ENCODE measurements at places on chromosomes 7 and 10.

DNA sequence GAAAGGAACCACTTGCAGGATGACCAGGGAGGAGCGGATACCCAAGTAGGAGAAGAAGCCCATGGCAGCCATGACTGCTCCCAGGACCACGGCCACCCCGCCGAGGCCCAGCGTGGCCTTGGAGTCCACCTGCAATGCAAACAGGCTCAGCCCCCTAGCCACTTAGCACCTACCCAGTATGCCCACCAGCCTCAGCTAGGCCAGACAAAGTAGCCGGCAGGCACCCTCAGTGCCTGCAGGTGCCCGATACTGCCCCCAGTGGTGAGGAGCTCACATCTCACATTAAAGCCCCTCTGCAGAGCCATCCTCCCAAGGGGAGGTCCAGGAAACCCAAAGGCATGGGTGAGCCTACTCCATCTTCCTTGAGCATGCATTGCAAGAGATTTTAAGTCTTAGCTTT, 6.6 kb downstream of the NPC1L1 start:
- DNase-seq = no peak

GRCh38 chr10:5744849-5745248, 60.2 kb downstream of the TASOR2 start:
- no peak for DNase-seq

- DNase-seq = no peak
These were observed 40.5 kb upstream of the HERPUD2 start for GRCh38 chr7:35735396-35735795.

DNA sequence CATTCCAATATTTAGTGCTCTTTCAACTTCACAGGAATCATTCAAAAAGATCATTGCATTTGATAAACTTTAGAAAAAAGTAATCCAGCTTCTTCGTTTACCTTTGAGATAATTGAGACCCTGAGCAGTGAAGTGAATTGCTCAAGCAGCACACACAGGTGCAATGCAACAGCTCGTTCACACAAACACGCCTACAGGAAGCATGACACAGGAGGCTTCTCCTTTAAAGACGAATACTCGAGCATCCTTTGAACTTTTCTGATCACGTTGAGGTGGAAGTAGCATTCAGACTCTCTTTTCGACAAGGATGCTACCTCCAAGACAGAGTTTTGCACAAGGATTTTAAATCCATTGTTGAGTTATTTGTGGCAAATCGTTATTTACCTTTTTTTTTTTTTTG, 18.0 kb upstream of the RSU1 start:
- DNase-seq = no peak

DNA sequence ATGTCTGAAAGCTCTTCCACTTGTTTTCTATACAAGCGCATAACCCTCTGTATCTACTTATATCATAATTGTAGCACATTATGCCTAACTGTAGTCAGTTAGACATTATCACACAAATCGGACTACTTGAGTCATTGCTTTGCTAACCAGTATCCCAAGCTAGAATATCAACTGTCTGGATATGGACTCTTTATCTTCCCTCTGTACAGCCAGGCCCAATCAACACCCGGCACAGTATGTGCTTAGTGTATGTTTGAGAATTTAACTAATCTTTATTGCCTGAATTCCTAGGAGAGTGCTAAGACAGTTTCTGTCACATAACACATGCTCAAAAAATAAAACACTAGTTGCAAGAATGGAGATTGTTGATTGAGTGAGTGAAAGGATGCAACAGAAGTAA, 211.2 kb downstream of the ARL4A start:
- DNase-seq = no peak
